T47D (cell line): ENCODE measurements at places on chromosomes 3 and 15.
A peak's percentile ranks its signal among the peaks of the same experiment; 100 is the strongest.

- no peak for DNase-seq
Observed at GRCh38 chr3:139769796-139770195, 92.0 kb upstream of the NMNAT3 start.

- DNase-seq, result no peak
Observed at GRCh38 chr15:93486407-93487117, 397.6 kb upstream of the RGMA start.

GRCh38 chr3:161253711-161254110, 32.6 kb downstream of the NMD3 start:
- no peak for DNase-seq

DNA sequence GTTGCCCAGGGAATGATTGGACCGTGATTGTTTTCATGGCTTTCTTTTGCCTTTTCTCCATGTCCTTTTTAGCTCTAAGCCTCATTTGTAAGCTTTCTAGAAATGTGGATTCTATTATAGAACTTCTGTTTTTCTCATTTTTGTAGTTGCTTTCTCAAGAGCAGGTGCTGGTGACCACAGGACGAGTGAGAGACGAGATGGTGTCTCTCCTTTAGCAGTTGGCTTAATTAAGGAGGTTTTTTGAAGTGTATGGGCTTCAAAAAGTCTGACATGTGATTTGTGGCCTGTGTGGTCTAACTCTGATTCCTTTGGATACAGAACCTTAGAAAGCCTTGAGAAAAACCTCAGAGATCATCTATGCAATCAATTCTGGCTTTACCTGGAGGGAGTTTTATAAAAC, 292.8 kb downstream of the LPP start:
- DNase-seq, result no peak

DNA sequence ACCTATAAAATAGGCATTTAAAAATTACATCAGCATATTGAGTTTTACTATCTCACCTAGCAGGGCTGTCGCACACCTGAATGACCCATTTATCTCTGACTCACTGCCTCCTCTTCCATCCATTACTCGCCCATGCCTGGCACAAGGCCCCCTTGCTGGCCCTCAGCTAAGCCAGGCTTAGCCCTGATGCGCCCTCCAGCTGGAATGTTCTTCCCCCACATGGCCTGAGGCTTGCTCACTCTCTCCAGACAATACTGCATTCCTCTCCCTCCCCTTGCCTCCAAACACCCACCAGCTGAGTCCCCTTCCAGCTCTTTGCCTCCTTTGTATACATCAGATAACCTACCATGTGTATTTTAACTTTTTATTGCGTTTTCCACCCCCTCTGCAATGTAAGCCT, 7.2 kb downstream of the SH3BP5 start:
- DNase-seq, result no peak

DNA sequence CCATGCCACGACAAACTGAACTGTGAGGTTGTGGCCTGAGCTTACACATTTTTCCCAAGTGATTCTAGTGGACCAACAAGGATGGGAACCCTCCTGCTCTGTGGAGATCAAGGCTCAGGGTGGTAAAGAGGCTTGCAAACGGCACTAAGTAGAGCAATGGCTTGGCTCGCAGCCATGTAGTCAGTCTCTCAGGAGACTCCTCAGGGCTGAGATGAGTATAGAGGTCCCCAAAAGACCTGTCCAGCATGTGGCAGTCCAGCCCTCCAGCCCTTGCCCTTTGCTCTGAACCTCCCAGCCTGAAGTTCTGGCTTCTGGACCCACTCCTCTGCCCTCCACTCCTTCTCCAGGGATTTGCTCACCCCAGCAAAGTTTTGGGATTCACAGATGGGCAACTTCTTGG, 8.3 kb upstream of the CAMP start:
- DNase-seq, result no peak

GRCh38 chr3:172174513-172175253, 135.3 kb downstream of the FNDC3B start:
- no peak for DNase-seq

GRCh38 chr3:116318370-116318769, 126.9 kb downstream of the LSAMP start:
- DNase-seq, result no peak

GRCh38 chr3:58150810-58151199, 60.0 kb downstream of the DNASE1L3 start:
- DNase-seq, result peak; percentile 66

DNA sequence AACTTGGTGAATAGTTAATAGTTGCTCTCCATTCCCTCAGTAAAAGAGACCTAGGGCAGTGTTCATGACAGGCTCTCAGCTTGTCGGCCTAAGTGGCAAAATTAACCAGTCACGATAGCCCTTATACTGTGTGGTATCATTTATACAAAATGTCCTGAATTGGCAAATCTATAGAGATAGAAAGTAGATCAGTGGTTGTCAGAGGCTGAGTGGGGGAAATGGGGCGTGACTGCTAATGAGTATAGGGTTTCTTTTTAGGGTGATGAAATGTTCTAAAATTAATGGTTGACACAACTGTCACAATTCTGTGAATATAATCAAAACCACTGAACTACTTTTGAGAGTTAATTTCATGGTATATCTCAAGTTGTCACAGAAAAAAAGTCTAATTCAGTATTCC, 20.9 kb downstream of the ARIH1 start:
- no peak for DNase-seq

GRCh38 chr3:193214445-193214844, 26.6 kb upstream of the PLAAT1 start:
- DNase-seq, result no peak

- no peak for DNase-seq
Observed at GRCh38 chr3:194099215-194099614, 36.7 kb upstream of the HES1 start.

- no peak for DNase-seq
Observed at GRCh38 chr3:47890126-47890827, 87.3 kb downstream of the DHX30 start.

- DNase-seq, result no peak
Observed at GRCh38 chr3:179181021-179181472, 32.9 kb downstream of the PIK3CA start.
